ENCODE measurements at places on chromosomes 7 and 10.

DNA sequence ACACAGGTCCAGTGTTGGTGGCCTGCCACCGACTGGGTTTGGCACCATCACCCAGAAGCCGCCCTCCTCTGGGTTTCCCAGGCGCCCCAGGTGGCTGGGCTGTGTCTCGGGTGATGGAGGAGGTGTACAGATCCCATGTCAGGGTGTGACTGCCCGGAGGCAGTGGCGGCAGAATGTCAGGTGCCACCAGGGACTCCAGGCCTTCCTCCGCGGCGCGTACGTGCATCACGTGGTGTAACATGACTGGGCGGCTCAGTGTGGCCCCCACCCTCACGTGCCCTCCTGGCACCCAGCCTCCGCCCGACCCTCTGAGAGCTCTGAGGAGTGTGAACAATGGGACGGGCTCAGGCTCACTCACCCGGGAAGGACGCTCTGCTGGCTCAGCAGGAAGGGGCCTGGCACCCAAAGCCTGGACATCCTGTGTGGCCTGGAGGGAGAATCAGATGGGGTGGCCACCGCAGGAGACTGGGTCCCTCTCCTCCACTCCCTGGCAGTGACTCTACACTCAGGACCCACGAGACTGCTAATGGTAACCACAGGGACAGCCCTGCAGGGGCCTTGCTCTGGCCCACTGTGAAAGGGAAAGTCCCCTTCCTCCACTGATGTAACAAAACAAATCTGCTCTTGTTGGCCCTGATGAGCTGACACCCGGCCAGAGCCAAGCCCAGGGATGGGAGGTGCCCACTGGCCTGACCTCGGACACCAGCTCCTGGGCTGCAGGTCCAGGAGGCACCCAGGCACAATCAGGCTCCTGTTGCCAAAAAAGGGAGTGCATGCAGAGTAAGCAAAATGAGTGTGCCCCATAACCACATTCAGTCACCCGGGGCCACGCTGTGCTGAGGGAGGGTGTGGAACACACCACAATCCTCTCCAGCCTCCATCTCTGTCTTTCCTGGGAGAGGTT, 164.8 kb downstream of the PRKAG2 start:
- DNase-seq: no peak

GRCh38 chr7:93014410-93014809, 103.4 kb downstream of the SAMD9 start:
- DNase-seq: no peak

DNA sequence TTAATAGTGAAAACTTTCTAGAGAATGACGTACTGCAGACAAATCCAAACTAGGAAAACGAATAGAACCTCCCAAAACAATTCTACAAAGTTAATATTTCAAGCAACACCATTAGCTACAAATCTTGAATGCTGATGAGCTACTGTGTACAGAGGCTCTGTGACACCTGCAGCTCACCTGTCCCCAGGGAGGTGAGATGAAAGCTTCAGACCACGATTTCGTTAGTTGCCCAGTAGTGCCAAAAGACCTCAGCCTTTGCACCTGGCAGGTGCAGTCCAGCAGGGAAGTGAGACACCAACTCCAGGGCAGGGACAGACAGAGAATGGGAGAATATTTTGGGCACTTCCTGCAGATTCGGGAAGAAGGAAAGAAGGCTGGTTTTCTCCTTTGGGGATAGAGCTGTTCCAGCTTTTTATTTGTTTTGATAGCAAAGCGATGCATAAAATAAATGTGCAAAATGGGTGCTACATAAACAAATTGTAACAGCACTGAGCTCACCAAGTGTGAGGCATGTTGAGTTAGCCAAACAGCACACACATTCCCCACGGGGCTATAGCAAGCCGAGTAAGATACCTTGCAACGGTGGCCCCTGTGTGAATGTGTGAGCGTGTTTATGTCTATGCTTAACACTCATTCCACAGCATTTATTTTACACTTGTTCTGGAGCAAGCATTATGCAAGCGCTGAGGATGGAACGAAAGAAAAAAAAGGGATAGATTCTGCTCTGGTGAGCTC, 1024.8 kb upstream of the AUTS2 start:
- DNase-seq: no peak

DNA sequence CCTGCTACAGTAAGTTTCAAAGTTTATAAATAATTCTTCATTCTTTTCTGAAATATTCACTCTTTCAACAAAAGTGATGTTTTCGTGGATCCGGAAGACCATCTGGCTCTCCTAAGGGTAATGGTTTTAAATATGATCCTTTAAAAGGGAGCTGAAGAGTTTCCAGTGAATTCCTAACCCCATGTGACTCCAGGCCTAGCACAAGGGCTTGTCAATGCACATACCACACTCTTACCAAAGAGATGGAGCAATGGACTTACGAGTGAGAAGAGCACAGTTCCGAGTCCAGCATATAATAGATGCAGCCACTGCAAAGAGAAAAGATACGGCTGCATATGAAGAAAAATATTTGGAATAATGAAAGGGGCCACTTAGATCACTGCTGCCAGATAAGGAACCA, 32.1 kb upstream of the GATAD1 start:
- DNase-seq: no peak

DNA sequence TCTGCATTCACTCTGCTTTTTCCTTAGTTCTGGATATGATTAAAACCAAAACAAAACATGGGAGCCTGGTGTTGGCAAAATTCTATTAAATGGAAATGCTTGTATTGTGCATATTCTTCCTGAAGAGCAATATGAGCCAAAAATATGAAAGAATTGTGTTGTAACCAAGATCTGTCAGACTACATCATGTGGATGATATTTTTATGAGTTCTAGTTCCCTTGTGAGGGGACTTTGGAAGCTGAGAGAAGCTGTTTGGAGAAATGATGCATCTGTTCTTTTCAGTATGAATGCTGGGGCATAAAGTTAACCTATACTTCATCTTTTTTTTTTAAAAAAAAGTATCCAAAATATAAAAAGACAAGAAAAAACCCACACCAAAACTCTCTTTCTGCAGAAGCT, 782.7 kb downstream of the ANKRD7 start:
- no peak for DNase-seq
